ENCODE measurements at places on chromosomes 5 and 9.

- DNase-seq: no peak
Measured at GRCh38 chr5:65903581-65903980, 22.8 kb upstream of the ERBIN start.

- no peak for DNase-seq
Measured at GRCh38 chr5:59891962-59892643, 1.4 kb downstream of the PDE4D start.

GRCh38 chr5:173964506-173964905 lies 24.5 kb upstream of the C5orf47 start:
- no peak for DNase-seq

GRCh38 chr5:31738199-31738598 lies 99.3 kb downstream of the PDZD2 start:
- no peak for DNase-seq

GRCh38 chr5:78500871-78501270 lies 140.5 kb downstream of the SCAMP1 start:
- DNase-seq: no peak

GRCh38 chr5:127187706-127188105 lies 102.9 kb upstream of the MEGF10 start:
- no peak for DNase-seq

- DNase-seq: no peak
Measured at GRCh38 chr9:10026443-10026984, 586.3 kb downstream of the PTPRD start.

GRCh38 chr9:74205056-74205455 lies 292.1 kb upstream of the RORB start:
- no peak for DNase-seq

DNA sequence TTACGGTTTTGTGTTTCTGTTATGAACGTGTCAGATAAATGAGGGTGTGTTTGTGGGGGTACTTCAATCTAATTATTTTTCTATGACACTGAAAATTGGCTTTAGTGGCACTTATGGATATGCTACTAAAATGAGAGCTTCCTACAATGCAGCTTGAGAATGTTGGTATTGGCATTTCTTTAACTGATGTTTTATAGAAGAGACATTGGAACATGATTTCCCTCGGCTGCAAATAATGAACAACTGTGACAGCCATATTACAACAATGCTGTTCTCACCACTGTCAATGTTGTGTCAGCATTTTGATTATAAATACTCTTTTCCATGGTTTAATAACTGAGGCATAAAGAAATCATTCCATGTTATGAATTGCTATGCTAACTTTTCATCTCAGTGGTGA lies 279.4 kb downstream of the KDM4C start:
- DNase-seq: no peak

- DNase-seq: no peak
Measured at GRCh38 chr9:33860200-33860871, 43.4 kb downstream of the UBE2R2 start.

DNA sequence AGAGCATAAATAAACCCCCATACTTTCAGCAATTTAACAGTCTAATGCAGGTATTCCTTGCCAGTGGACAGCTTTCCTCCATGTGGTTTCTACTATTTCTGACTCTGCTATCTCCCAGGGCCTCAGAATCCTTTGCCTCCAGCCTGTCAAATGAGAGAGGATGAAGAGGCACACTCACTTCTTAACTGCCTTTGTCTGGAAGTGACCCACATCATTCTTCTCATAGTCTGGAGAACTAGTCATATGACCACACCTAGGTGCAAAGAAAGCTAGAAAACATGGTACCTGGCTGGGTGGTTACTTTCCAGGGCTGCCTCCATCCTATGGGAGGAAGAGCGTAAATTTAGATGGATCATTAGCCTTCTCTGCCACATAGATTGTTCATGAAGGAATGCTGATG lies 22.5 kb downstream of the PALM2AKAP2 start:
- DNase-seq: no peak

Measured in activated naive CD4-positive, alpha-beta T cell treated with Interleukin-2 at 50 U/mL for 16 hours (primary cell).